CD4-positive, alpha-beta T cell treated with Interleukin-17A for 4 hours (primary cell): ENCODE measurements at places on chromosomes 7 and 10.

DNA sequence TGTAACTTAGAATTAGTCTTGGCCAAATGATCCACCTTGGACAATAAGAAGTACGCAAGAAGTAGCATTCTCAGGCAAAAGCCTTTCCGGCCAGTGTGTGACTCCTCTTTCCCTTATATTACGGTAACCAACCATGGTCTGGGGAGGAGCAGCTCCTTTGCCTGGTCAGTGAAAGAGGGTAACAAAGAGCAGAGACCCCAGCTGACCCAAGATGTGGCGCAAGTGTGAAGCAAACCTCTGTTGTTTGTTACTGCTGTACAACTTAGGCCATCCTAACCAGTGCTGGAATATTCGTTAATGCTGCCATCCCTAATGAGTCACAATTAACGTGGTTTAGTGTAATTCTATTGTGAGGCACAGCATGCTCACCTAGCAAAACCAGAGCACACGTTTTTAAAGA lies 44.0 kb downstream of the HIPK2 start:
- no peak for DNase-seq

- DNase-seq, result no peak
Measured at GRCh38 chr10:96309628-96310320, 5.5 kb downstream of the DNTT start.

DNA sequence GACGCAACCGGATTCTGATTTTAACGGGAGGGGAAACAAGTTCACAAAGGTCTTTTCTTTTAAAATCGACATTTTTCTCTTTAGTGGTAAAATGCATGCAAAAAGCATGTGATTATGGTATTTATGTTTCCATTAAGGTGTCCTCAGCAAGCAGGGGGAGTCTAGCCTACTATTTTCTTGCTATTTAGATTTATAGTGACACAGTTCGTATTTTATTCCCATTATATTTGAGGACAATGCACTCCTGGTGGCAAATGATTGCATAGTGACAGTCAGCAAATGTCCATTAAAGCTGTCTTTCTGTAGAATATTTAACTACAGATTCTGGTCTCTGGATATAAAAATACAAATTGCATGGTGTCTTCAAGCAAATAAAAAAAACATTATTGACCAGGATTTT lies 554.2 kb downstream of the PARD3 start:
- DNase-seq, result no peak

DNA sequence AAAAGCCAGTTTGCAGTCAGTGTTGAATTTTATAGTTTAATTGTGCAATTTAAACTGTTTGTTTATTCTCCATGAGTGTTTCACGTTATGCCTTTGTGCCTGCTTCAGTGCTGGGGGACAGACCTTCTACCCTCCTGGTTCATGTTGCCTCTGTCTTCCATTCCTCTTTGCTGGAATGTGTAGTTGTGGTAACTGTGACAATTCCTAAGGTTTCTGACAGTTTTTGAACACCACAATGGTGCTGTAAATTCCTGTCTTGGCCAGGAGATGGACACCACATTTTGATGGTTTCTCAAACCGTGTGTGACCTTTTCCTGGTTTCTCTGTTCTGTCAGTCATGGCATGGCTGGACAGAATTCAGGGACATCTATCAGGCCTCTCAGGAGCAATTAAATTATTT lies 201.7 kb downstream of the BICC1 start:
- no peak for DNase-seq

- no peak for DNase-seq
Measured at GRCh38 chr10:43669386-43669785, 20.7 kb upstream of the ZNF32 start.

- no peak for DNase-seq
Measured at GRCh38 chr10:18196806-18197550, 56.8 kb downstream of the CACNB2 start.

- no peak for DNase-seq
Measured at GRCh38 chr7:20170633-20171032, 46.6 kb downstream of the MACC1 start.
